NCI-H187 treated with DMSO at 0.1 percent for 48 hours (cell line): ENCODE measurements at places on chromosomes 16 and 17.

- DNase-seq, result no peak
Observed at GRCh38 chr17:34172390-34172918, 82.6 kb upstream of the CCL2 start.

GRCh38 chr17:28907709-28908475 is 5.0 kb upstream of the DHRS13 start:
- no peak for DNase-seq

DNA sequence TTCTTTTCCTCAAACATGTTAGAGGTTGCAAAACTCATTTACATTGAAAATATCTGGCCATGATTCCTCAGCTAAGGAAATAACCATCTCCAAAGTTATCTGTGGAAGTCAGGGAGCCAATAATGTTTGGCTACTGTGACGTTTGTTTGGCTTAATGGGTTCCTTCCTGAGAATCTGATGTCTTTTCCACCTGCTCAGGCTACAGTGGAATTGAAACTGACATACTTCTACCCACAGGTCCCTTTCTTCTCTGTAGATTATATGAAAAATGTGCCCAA is 221.1 kb upstream of the XYLT1 start:
- DNase-seq, result no peak

DNA sequence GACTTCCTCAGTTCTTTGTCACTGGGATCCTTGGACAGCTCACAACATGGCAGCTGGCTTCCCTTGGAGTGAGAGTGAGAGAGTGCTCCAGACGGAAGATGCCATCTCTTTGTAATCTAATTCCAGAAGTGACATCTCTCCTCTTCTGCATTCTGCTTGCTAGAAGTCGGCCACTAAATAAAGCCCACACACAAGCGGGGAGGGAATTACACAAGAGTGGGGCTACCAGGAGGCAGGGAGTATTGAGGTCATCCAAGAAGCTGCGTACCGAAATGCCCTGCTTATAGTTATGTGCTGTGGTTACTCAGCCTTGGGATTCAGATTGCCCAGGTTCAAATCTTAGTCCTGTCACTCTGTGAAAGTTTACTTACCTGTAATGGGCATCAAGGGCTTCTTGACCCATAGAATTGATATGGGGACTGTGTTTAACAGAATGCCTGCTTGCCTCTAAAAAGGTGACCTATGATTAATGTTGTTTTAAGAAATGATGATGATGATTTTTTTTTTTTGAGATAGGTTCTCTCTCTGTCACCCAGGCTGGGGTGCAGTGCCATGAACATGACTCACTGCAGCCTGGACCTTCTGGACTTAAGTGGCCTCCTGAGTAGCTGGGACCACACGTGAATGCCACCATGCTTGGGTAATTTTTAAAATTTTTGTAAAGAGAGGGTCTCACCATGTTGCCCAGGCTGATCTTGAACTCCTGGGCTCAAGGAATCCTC is 120.9 kb upstream of the HS3ST2 start:
- no peak for DNase-seq

- DNase-seq, result no peak
Observed at GRCh38 chr16:22665803-22666202, 148.2 kb upstream of the HS3ST2 start.
